Stimulated activated CD4-positive, alpha-beta T cell treated with anti-CD3 and anti-CD28 coated beads, Interleukin-12 subunit alpha, Interleukin-12 subunit beta, amount 100 ng/mL, for 48 hours (primary cell): ENCODE measurements at places on chromosomes 12 and 14.

- DNase-seq = no peak
Observed at GRCh38 chr14:105223770-105224544, 24.4 kb upstream of the BTBD6 start.

- DNase-seq = no peak
Observed at GRCh38 chr14:97536421-97536820, 739.2 kb downstream of the VRK1 start.

- no peak for DNase-seq
Observed at GRCh38 chr14:100305324-100306100, 732 bp downstream of the SLC25A29 start.

DNA sequence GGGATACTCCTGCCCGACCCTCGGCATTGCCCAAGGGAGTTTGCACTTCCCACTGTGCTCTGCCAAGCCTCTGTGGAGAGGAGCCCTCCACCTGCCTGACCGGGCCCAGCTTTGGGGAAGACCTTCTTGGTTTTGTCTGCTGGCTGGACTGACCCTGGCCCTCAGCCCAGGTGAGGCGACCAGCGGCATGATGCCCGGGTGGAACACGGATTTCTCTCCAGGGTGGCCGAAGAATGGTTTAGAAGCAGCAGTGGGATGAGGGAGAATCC, 15.6 kb downstream of the ZBTB42 start:
- DNase-seq = no peak

- DNase-seq = no peak
Observed at GRCh38 chr12:5195691-5196090, 152.0 kb downstream of the KCNA5 start.
